ENCODE measurements at places on chromosomes 3 and 15.

- DNase-seq = no peak
These were observed 24.3 kb downstream of the NXPE3 start for GRCh38 chr3:101803173-101803782.

DNA sequence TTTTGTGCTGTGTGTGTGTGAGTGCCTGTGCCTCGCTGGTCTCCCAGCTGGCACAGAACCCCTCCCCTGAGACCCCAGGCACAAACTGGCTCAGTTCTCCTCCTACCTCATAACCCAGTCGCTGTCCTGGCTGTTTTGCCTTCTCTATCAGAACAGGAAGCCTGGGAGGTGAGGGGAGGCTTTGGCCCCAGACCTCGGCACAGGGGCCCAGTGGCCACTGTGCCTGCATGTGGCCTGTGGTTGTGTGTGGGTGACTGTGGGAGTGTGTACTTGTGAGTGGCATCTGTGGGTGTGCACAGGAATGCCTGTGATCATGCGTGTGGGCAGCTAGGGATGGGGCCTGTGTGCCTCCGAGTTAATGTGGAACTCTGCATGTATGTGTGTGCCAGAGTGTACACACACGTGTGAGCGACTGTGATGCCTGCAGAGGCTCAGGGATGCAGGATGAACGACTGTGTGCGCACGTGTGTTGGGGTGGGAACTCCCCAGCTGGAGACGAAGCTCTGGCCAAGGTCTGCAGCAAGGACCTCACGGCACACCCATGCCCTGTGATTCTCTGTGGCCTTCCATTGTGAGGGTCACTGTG, 32.3 kb downstream of the PSTPIP1 start:
- no peak for DNase-seq

DNA sequence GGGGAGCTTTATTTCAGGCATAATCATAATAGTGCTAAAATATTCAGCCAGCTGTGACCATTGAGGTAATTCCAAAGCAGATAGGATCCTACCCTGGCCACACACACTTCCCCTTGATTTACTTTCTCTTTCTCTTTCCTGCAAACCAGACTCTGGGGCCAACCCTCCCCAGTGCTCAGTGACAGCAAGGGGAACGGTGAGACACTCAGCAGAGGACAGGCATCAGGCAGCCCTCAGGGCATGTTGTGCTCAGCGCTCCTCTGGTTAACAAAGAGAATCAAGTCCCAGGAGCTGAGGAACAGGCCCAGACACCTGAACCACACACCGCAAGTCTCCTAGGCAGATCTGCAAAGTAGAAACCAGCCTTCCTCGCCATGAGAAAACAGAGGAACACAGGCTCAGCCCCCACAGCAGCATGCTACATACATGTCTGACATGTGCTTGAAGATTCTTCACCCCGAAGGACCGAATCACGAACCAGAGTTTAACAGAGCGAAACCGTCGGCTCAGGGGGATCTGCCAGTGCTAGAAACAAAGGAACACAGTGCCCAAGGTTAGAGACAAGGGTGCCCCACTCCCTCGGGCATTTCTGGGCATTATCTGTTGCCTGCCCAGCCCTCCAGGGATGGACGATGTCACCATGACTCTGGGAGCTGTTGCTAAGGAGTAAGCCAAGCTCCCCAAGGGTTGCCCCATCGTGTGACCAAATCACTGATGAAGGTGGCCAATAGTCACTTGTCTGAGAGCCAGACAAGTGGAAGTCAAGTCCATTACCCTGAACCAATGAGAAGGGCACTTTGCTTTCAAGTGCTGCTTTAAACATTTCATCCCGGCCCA, 17.5 kb downstream of the HDC start:
- no peak for DNase-seq

- DNase-seq = no peak
These were observed 20.1 kb downstream of the DIPK2A start for GRCh38 chr3:143991713-143992112.

- DNase-seq = no peak
These were observed 4.1 kb upstream of the APOD start for GRCh38 chr3:195587824-195588223.

GRCh38 chr3:98801043-98801747, 38.1 kb downstream of the ST3GAL6 start:
- no peak for DNase-seq

- no peak for DNase-seq
These were observed 323.0 kb upstream of the UMPS start for GRCh38 chr3:124407260-124407659.

GRCh38 chr15:78422571-78423340, 15.3 kb upstream of the IREB2 start:
- DNase-seq = peak; percentile 44
